Cortex of kidney (tissue), 1 donor: ENCODE measurements at places on chromosomes 1 and 21.

- no peak for DNase-seq
Measured at GRCh38 chr1:66503841-66504470, 30.0 kb upstream of the SGIP1 start.

DNA sequence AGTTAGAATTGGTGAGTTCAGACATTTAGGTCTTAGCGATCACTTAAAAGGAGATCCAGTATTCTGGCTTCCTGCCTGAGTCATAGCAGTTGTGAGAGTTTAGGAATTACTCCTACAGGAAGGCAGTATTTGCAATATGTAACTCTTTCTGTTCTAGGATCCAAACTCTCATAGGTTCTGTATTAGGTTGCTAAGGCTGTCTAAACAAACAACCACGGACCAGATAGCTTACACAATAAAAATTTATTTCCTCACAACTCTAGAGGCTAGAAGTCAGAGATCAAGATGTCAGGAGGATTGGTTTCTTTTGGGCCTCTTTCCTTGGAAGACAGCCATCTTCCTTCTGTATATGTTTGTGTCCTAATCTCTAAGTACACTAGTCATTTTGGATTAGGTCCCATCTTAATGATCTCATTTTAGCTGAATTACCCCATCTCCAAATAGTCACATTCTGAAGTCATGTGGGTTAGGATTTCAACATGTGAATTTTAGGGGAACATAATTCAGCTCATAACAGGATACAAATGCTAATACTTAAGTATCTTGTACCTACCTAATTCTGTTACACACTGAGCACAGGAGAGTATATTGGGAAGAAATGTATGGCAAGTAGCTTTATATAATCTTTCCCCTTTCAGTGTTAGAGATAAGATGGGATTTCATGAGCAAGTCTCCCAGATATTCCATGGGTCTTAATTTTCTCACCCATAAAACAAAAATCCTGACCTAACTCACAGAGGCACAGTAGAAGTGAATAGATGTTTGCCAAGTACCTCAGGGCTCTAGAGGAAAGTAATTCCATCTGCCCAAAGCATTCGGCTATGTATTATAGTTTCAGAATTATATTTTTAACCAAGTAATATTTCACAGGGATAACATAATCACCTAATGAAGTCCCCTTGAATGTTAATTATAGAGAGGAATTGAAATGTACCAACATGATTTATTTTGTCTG is 144.4 kb downstream of the PTBP2 start:
- no peak for DNase-seq

DNA sequence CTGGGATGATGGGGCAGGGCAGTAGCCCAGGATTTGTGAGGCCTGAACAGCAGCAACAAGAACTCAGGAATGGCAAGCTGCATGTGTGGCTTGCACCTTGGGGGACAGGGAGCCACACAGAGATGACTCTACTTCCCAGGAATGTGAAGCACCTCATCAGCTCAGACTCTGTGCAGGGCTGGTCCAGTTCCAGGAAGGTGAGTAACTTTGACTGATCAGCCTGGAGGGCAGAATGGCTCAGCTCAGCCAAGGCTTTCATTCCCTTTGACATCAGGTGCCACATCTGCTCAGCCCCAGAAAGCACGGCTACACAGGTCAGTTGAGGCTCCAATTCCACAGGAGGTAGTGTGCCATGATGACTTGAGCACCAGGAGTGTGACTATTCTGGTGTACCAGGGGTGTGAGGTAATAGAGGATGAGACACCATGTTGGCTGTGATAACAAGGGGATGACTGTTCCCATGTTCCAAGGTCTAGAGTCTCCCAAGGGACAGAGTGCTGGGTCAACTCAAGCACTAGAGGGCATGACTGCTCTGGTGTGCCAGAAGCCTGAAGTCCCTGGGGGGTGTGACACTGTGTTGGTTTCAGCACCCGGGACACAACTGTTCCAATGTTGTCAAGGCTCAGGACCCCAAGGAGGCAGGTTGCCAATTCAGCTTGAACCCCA is 625.8 kb upstream of the ADGRL2 start:
- DNase-seq = no peak

DNA sequence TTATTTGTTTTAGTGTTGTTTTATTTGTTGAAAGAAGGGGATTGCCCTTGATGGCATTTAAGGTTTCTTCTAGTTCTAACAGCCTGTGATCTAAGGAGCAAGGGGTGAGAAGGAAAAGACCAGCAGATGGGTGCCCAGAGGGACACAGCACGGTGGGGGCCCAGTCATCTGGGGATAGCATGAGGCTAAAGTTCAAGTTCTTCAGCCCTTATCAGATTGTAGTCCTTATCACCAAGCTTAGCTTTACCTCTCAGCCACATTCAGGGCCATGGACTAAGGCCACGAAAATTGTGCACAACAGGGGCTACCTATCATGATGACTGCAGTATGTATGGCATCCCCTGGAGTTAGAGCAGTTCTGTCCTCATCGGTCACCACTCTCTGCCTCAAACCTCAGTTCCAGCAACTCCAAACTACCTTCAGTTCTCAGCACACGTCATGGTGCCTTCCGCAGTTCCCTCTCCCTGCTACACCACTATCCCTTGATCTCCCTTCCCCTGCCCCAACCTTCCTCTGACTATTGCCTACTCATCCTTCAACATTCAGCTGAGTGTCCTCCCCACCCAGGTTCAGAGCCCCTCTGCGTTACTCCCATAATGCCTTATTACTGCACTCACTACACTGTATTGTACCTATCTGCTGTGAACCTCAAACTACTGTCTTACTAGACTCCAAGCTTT is 36.4 kb downstream of the ATF3 start:
- DNase-seq = no peak

DNA sequence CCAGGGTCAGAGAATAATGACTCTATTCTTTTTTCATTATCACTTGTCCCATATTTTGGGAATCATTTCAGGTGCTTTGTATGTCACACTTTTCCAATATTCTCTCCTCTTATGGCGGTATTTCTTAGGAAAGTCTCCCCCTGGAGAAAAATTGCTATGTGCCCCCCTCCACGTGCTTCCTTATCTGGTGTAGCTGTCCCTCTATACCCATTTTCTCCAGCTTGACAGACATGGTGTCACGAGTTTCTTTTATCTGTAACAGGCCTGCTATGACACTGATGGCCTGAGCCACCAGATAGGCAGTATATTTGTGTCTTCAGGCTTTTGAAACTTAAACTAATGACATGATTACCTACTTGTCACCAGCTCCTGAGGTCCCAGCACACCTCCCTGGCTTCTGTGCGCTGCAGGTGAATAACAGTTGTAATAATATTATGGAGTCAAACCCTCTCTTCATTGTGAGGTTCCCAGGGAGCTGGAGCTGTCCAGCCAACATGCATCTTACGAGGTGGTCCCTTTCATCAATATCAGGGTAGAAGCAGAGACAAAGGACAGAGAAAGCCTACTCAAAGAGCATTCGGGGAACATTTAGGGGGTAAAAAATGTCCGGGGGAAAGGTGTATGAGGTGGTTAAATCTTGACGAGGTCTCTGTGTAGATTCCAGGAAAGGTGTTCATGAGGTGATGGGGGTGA is 71.2 kb upstream of the DUSP10 start:
- DNase-seq = no peak

DNA sequence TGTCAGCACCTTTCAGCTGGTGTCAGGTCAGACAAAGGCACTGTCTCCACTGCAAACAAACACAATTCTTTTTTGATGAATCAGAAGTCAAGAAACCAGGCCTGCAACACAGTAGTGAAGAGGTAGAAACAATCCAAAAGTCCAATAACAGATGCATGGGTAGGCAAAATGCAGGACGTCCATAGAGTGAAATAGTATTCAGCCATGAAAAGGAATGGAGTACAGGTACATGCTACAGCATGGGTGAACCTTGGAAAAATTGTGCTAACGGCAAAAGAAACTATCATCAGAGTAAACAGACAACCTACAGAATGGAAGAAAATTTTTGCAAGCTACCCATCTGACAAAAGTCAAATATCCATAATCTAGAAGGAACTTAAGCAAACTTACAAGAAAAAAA is 26.2 kb upstream of the ZBTB21 start:
- no peak for DNase-seq

DNA sequence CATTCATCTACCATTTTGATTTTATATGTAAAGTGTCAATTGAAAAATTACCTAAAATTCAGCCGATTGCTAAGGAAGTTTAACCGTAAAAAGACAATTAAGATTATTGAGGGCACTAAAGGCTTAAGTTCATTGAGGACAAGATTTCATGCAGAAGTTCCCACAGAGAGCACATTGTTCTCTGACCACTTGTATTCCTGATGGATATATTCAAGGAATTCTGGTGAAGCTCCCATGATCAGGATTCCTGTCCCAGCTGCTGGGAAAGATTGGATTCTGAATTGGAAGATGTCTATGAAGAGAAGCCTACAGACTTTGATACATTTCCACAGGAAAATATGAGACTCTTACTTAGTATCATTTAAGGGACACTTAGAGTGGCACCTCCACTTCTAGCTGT is 209.2 kb upstream of the KCTD3 start:
- no peak for DNase-seq

DNA sequence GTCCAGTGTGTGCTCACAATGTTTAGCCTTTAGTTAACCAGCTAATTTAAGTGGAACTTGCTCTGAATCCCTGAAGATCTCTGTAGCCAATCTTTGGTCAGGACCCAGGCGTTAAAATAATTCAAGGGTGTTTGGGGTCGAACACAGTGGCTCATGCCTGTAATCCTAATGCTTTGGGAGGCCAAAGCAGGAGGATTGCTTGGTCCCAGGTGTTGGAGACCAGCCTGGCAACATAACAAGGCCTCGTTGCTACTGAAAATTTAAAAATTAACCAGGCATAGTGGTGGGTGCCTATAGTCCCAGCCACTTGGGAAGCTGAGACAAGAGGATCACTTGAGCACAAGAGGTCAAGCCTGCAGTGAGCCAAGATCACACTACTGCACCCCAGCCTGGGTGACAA is 94.3 kb downstream of the ITSN1 start:
- no peak for DNase-seq

DNA sequence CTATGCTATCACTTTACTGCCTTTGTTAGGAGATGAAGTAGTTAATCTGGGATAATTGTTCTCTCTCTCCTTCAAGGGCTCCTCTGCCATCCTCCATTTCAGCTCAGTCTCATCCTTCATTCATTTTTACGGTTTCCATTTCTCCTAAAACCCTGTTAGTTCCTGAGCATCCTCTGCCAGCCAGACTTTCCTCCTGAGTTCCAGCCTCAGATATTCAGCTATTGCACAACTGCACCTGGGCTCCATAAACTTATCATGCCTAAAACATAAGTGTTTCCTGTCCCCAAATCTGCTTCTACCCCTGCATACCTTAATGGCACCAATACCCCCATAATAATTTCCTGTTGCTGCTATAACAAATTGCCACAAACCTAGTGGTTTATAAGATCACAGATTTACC is 39.6 kb upstream of the SOX13 start:
- DNase-seq = no peak

- DNase-seq = no peak
Measured at GRCh38 chr1:244256086-244256676, 195.5 kb downstream of the ADSS2 start.

GRCh38 chr1:24656046-24656445 is 12.9 kb downstream of the SRRM1 start:
- DNase-seq = no peak

DNA sequence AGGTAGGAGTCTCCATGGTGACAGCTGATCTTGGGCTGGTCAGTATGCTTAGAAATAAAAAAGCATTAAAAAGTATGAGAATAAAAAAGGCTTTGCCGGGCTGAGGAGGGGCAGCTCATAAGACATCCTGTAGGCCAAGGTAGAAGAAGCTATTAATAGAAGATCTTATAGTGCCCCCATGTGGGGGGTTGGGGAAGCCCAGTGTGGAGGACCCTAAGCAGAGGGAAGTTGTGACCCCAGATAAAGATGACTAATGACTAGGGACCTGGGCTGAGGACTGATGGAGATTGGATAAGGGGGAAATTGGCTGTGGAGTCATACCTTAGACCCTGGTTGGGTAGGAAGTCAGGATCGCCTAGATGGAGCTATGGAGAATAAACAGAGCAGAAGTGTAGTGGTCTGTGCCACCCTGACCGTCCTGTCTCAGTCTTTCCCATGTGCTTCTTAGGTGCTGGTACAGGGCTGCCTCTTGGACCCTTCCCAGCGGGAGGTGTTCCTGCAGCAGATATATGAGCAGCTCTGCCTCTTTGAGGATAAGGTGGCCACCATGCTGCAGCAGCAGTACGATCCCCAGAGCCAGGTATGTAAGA is 25.0 kb downstream of the SZT2 start:
- no peak for DNase-seq

GRCh38 chr1:31750858-31751510 is 13.2 kb downstream of the ADGRB2 start:
- no peak for DNase-seq

DNA sequence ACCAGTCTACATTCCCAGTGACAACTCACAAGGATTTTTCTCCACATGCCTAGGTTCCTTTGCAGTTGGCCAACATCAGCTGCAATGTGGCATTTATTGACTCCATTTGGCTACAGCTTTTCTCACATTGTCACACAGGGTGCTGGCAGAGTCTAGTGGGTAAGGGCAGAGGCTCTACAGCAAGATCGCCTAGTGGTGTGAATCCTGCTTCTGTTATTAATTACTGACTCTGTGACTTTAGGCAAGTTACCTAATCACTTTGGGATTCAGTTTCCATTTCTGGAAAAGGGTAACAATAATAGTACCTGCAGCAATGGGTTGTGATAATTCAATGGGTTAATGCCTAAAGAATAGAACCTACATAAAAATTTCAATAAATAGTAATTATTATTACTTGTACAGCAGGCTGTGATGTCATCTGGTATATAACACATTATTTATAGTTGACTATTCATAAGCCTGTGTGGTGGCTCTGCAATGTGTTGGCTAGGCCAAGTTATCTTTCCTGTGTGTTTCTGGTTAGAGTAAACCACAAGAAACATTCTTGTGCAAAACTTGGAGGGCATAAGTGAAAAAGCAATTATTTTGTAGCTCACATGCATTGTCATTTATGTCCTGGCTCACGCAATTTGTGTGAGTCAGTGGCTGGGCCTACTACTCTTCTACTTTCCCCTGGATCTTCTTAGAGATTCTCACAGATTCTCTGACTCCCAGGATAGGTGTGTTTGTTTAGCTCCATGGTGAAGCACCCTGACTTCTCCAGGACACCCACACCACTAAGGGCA is 59.5 kb downstream of the PTGS2 start:
- DNase-seq = no peak

- no peak for DNase-seq
Measured at GRCh38 chr1:229059671-229060539, 211.0 kb upstream of the RAB4A start.

DNA sequence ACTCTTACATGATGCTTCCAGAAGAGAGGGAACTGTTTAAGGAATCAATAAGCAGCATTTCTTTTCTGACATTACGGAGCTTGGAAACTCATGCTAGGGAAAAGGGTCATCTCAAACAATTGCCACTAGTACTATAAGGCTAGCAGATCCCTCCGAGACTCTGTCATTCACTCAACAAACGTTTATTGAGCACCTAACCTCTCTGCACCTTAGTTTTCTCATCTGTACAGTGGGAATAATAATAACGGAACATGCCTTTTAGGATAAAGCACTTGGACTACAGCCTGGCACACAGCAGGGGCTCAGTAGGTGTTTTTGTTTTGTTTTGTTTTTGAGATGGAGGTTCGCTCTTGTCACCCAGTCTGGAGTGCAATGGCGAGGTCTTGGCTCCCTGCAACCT is 51.3 kb downstream of the SYF2 start:
- no peak for DNase-seq

GRCh38 chr1:241767737-241768136 is 80.3 kb upstream of the EXO1 start:
- DNase-seq = no peak

GRCh38 chr21:30206551-30207251 is 9.2 kb downstream of the CLDN8 start:
- no peak for DNase-seq

GRCh38 chr1:65758128-65758527 is 34.6 kb upstream of the PDE4B start:
- DNase-seq = no peak
